ENCODE measurements at places on chromosomes 5 and 9.

DNA sequence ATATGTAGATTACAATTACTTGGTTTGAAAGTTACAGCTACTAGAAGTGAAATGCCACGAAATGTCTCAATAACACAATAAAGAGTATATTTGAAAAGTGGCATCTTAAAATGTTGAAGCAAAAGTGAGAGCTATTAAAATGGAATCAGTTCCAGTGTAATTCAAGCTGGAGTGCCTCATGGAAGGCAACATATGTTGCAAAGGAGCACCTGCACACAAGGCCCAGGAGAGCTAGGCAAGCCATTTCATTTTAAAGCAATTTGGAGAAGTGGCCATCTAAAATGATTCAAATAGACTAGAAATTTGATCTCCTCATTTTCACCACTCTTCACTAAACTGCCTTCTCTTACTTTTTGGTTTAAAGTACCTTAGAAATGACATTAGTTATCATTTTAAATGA lies 167.8 kb downstream of the GABRB2 start:
- DNase-seq, result no peak

DNA sequence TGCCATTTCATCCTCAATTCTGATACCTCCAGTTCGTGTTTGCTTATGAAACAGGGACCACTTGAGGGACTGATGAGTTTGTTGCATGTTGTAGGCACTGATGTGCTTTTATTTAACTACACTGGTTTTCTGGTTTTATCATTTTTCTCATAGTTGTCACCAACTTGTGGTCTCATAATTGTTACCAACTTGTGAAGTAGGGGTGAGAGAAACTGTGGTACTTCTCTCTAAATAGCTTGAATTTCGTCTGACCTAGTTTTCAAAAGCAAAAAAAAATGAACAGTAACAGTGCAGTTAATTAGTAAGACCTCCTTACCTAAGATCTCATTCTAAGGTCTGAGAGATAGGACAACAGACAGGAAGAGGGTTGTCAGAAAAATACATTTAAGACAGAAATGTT lies 78.0 kb downstream of the ANXA2R start:
- peak; percentile 22 for DNase-seq

GRCh38 chr9:21281275-21281674 lies 23.8 kb downstream of the IFNA5 start:
- no peak for DNase-seq

DNA sequence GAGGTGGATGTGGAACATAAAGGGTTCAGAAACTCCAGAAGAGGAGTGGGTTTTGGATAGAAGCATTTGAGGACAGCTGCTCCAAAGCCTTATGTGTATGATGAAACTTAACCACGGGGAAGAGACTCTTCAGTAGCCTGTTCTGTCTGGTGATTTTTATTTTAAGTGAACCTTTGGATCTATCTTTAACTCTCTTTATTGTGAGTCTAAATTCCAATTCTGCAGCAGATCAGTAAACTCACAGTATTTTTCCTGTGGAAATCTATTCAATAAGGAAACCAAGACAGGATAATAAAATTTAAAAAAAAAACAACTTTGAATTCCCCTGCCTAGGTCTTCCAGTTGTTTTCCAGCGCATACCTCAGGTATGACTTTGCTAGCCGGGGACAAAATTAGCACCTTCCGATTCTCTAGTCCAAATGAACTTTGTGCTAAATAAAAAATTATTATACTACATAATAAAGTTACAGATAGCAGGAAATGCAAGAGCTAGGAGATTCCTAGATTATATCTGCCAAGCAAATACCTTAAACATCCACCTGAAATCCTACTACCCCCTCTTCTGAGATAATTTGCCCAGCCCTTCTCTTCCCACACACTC lies 101.9 kb downstream of the NLN start:
- no peak for DNase-seq

DNA sequence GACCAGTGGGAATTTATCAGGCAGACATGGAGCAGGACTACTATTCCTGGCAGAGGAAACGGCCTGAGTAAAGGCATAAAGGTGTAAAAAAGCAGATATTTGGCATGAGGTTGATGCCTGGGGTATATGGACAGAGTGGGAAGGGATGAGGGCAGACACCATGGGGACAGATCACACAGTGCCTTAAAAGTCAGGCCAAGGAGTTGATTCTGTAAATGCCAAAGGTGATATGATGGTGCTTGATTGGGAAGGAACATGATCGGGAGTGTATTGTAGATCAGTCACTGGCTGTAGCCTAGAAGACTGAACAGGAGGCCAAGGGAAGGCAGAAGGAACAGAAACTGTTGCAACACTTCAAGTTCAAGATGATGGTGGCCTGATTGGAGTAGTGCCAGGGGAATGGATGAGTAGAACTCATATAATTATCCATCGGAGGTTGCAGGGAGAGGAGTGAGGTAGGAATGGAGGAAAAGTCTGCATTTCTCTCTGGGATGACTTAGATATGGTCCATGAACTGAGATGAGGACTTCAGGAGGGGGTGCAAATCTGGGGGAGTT lies 594.3 kb upstream of the KLF4 start:
- no peak for DNase-seq

Measured in naive thymus-derived CD8-positive, alpha-beta T cell (primary cell).